ENCODE measurements at places on chromosomes 3 and 15.

- DNase-seq: no peak
These were observed 28.0 kb downstream of the NOX5 start for GRCh38 chr15:69042531-69042930.

- DNase-seq: no peak
These were observed 6.6 kb downstream of the EPB42 start for GRCh38 chr15:43214169-43214568.

DNA sequence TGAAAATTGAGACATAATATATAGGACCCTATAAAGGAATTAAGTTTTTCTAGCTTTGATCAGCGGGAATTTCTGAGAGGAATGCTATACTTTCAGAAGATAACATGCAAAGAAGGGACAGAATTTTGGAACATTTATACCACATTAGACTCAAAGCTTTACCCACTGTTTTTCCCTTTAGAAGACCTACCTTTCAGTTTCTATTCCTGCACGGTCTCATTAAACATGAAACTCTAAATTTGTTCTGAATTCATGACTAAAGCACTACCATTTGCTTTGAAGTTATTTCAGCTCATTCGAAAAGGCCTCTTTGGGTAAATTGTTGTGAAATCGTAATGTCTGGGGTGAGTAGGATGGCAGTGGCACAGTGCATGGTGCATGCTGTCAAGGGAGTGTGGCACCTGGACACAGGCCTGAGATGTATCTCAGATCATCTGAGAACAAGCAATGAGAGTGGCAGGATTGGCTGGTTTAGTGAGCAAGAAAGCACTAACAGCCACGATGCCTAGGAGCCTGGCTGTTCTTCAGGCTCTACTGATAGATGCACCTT is 42.5 kb downstream of the CHCHD4 start:
- no peak for DNase-seq

- DNase-seq: no peak
These were observed 175.8 kb upstream of the ATP11B start for GRCh38 chr3:182617500-182617899.
